Hematopoietic multipotent progenitor cell treated with erythropoietin and hydrocortisone succinate and interleukin-3 and kit ligand, for 8 days (in vitro differentiated cells): ENCODE measurements at places on chromosomes 6 and 20.

DNA sequence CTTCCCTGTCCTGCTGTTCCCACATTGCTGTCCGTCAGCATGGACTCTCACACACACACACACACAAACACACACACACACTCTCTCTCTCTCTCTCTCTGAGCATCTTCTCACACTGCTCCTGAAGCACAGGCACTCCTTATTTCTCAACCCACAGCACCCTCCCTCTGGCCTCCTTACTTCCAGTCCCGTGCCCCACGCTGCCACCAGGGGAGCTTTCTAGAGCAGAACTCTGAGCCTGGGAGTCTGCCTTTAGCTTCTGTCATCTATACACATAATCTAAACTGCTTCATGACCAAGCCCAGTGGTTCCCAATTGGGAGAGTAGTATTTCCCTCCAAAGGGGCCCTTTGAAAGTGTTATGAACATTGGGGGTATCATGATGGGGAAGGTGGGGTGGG lies 29.1 kb downstream of the HECA start:
- DNase-seq: no peak

- no peak for DNase-seq
Observed at GRCh38 chr6:152298055-152298647, 339.0 kb downstream of the SYNE1 start.

DNA sequence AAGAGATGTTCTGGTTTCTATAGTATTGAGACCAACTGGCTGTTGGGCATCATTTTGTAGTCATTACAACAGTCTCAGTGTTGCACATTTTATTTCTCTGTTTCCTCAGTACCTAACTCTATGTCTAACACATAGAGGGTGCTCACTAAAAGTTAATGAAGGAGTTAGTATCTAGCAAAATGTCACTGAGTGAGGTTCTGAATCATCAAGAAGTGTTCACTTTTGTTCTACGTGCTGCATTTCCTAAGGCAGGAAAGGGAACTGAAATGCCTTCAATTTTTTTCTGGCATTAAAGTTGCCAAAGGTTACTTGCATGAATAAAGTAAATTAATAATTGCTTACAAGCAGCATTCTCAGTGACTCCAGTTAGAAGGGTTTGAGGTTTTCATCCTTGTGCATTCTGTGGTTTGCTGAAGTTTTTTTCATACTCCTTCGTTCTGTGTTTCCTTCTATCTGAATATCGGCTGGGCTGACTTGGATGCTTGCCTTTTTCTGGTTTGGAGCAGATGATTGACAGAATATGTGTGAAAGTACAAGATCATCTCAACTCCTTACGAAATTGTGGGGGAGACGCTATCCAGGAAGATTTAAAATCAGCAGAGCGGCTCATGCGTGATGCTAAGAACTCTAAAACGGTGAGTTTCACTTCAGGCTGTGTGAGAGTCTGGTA lies 114.5 kb upstream of the SCGN start:
- DNase-seq: peak; percentile 59

DNA sequence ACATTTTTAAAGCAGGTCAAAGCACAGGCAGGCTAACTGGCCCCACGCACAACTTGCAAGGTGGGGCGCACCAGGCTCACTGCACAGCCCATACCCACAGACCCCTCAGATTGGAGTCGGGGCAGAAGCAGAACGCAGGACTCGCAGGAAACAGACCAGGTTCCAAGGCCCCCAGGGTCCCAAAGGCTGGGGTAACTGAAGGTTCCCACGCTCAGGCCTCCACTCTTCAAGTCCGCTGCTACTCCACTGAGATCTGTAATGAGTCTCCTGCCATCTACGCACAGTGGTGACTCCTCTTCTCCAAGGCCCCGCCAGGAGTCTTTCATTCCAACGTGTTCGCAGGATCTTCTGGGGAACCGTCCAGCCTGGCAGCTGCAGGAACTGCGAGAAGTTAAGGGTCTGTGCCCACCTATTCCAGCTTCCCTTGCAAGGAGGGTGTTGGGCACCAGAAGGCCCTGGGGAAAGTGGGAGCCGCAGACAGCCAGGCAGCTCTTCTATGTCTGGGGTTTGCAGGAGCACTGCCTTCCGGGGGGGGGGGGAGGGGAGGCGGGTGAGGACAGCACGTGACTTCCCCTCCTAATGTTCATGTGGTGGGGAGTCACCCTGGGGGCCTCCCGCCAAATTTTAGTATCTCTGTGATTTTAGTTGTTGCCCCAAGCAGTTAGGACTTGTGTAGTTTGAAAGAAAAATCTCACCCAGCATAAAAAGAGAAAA lies 2.0 kb upstream of the TAF4 start:
- no peak for DNase-seq

GRCh38 chr6:132007474-132008190 lies 56.5 kb upstream of the CCN2 start:
- DNase-seq: no peak

GRCh38 chr6:140441256-140441655 lies 1066.8 kb upstream of the CITED2 start:
- DNase-seq: peak; percentile 33

GRCh38 chr6:1390946-1391799 lies 1.8 kb downstream of the FOXF2 start:
- DNase-seq: no peak

DNA sequence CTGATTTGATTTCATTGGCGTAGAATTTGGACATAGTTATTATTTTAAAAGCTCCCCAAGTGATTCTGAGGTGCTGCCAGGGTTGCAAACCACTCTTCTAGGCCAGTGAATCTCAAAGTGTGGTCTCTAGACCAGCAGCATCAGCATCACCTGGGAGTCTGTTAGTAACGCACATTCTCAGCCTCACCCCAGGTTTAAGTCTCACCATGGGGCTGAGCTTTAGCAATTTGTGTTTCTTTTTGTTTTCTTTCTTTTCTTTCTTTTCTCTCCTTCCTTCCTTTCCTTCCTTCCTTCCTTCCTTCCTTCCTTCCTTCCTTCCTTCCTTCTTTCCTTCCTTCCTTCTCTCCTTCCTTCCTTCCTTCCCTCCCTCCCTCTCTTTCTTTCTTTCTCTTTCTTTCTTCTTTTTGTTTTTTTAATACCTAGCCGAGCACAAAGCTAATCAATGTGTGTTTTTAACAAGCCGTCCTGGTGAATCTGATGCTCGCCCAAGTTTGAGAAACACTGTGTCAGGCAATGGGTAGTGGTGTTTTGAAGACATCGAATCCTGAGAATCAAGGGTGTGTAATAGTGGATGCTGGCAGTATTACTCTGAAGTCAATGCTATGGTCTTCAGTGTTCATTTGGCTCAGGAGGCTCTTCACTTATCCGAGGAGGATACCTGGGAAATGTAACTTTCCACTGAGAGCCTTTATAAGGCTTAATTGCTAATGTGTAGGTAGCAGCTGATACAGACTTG lies 104.9 kb downstream of the SLX4IP start:
- DNase-seq: no peak

DNA sequence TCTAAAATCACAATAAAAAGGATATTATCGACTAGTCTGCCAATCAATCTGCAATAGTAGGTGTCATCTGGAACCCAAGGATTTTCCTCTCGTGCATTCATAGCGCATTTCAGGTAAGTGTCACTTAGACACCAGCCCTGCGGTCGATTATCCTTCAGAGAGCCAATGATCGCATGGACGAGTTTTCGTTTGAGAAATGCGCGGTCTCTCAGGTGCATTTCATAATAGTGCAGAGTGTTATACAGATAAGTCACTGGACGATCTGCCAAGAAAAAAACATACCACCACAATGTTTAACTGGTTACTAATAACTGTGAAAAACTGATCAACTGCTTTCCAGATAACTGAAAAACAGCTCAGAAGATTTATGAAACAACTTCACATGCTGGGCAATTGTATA lies 21.0 kb downstream of the ARG1 start:
- no peak for DNase-seq

DNA sequence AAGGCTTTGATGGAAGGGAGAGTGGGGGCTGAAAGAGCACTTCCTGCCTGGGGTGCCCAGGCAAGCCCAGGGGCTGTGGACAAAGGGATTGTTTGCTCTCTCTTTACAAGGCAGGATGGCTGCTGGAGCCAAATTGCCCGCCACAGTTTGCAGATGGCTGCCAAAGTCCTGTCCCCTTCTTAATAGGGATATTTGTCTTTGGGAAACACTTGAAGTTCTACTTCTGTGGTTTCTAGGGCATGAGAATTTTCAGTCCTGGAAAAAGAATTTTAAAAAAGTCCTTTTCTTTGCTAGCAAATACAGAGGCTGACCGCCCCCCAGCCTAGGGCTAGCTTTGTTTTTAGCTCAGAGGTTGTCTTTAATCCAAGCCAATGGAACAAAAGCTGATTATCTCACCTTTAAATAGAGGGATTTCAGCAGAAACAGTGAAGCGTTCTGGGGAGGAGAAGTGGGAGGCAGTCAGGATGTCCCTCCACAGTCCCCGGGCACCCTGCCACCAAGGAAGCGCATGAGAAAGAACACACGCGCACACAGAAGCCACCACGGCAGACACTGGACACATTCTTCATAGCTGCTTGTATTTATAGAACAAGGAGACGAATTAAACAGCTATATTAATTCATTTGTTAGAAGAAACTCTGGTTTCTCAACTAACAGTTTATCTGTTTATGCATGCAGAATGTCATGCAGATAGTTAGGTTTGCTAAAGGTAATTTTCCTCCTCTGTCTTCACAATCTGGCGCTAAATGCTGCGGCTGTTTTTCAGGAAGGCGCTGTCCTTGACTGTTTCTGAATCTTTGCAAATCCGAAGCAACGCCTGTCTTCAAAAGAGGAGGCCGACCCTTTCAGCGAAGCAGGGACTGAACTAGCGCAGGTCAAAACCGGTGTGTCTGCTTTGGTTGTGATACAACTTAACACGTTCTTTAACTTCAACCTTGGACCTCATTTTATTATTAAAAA lies 736.9 kb downstream of the QKI start:
- DNase-seq: no peak
